Neural progenitor cell (in vitro differentiated cells): ENCODE measurements at places on chromosomes 12 and 14.

DNA sequence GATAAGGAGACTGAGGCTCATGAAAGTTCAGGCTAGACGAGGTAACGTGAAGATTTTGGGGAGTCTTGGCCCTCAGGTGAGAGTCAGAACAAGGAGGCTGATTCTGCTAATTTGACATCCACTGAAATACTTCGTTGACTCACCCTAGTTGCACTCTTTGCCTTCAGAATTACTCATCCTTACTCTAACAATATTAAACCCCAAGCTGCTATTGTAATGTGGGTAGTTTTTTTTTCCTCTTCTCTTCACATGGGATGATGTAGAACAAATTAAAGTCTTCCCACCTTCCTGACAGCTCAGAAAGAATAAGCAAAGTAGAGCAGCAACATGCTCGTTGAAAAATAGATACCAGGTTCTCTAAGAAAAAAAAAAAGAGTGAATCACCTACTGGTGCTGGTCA, 22.0 kb upstream of the SRRM4 start:
- peaks cover 10% of the 10 kb centered on the region for H3K4me1 ChIP-seq
- no peak overlapping the region for H3K27ac ChIP-seq
- H3K4me3 ChIP-seq = no peak overlapping the region
- no peaks in the 10 kb centered on the region for H3K27me3 ChIP-seq
- DNase-seq = no peak

GRCh38 chr14:45120096-45120495, 14.2 kb downstream of the FKBP3 start:
- no peak for DNase-seq
- H3K4me3 ChIP-seq = no peak overlapping the region
- H3K27ac ChIP-seq = no peak overlapping the region
- H3K27me3 ChIP-seq = no peaks in the 10 kb centered on the region

DNA sequence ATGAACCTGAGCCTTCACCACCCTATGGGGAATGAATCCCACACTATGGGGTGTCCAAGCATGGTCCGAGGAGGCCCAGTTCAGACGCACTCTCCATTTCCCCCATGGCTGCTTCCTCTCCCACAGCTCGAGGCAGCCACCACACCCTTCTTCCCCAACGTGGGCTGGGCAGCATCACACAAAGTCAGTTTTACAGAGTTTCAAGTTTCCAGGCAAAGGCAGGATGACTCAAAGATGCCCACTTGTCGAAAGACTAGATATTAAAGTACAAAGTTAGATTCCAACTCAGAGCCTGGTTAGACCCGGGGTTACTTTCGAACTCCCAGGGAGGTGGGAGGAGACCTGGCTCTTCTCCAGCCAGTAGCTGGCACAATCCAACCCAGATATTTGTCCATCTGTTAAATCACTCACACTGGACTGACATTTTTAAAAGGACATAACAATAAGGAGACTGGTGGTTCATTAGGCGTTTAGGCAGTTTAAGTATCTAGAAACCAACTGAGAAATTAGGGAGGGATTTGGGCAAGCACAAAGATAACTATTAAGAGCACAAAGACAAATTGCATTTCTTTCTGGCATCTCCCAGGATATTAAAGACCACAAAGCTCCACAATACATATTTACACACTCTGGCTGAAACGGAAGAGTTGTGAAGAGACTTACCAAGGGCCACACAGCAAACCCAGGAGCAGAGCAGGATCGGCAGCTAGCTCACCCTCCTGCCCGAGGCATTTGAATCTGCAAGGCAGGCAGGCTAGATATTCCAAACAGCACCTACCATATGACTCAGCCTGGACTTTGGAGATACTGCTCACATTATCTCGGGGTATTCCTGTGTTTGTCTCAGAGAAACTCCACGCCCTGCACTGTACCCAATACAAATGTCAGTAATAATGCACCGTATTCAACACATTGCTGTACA, 34.8 kb downstream of the TMCC3 start:
- peaks cover 37% of the 10 kb centered on the region for H3K4me1 ChIP-seq
- H3K36me3 ChIP-seq = no peaks in the 10 kb centered on the region
- H3K27me3 ChIP-seq = no peaks in the 10 kb centered on the region
- no peak overlapping the region for H3K4me3 ChIP-seq
- H3K27ac ChIP-seq = peak overlapping the region; percentile 95

GRCh38 chr14:37565550-37565949, 29.5 kb downstream of the FOXA1 start:
- no peak overlapping the region for H3K27ac ChIP-seq
- H3K4me1 ChIP-seq = peaks cover 25% of the 10 kb centered on the region
- peaks cover 5% of the 10 kb centered on the region for H3K27me3 ChIP-seq
- no peaks in the 10 kb centered on the region for H3K36me3 ChIP-seq
- peak; percentile 35 for DNase-seq

DNA sequence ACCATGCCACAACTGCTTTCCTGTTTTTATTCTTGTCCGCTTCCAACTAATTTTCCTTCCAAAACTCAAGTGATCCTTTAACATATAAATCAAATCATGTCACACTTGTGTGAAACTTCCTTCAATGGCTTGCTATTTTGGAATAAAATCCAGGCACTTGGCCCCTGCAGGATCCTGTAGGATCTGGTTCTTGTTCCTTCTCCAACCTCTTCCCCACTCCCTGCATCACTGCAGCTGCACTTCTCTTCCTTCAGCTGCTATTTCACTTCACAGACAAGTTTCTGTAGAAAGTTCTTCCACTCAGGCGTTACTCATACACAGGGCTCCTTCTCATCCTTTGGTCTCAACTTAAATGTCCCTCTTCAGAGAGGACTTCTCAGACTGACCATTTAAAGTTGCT, 239.7 kb upstream of the BTG1 start:
- H3K36me3 ChIP-seq = no peaks in the 10 kb centered on the region
- H3K4me1 ChIP-seq = no peaks in the 10 kb centered on the region
- DNase-seq = no peak
- no peak overlapping the region for H3K27ac ChIP-seq
